ENCODE measurements at places on chromosomes 16 and 17. TPM values are rescaled to one million over a fixed set of nuclear protein-coding genes. Genes with fewer than 3 reads are reported as not detected.

DNA sequence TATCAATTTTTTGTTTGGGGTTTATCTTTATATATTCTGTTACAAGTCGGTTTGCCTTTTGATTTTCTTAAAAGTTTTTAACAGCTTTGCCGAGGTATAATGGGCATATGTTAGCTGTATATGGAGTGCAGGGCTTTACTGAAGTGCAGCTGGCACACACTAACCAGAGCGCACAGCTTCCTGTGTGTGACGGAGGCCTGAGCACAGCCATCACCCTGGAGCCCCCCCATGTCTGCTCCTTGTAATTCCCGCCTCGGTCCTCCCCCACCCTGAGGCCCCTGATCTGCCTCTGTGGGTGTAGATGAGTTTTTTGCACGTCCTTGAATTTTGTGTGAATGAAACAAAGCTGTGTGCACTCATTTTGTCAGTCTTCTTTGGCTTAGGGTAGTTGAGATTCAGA is 60.1 kb upstream of the ZNF750 start:
- no peak for DNase-seq
- peaks cover 25% of the 10 kb centered on the region for H3K36me3 ChIP-seq
- no peaks in the 10 kb centered on the region for H3K27me3 ChIP-seq
- no peak overlapping the region for H3K4me3 ChIP-seq

DNA sequence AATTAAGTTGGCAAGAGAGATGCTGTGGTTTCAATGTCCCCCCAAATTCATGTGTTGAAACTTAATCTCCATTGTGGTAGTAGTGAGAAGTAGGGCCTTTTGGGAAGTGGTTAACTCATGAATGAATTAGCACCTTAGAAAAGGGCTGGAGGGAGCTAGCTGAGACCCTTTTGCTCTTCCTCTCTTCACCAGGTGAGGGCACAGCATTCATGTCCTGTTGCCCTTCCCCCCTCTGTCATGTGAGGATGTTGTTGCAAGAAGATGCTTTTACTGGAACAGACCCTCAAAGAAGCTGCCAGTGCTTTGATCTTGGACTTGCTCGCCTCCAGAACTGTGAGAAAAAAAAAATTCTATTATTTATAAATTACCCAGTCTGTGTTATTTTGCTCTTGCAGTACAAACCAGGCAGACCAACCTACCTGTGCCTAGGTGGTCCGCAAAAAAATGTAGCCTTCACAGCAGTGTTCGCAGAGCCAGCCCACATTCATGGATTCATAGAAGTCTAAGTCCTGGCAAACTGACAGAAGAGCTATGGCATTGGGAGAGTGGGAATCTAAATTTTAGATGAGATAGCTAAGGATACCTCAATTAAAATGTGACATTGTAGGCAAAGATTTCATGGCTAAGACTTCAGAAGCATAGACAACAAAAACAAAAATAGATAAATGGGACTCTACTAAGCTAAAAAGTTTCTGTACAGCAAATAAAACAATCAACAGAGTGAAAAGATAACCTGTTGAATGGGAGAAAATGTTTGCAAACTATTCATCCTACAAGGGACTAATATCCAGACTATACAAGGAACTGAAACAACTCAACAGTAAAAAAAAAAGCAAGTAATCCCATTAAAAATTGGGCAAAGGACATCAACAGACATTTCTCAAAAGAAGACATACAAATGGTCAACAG is 32.0 kb upstream of the ABCA5 start:
- H3K27me3 ChIP-seq = peaks cover 7% of the 10 kb centered on the region
- no peaks in the 10 kb centered on the region for H3K36me3 ChIP-seq
- H3K4me3 ChIP-seq = no peak overlapping the region
- DNase-seq = peak; percentile 18

- no peaks in the 10 kb centered on the region for H3K36me3 ChIP-seq
- no peaks in the 10 kb centered on the region for H3K4me1 ChIP-seq
- H3K27me3 ChIP-seq = no peaks in the 10 kb centered on the region
- DNase-seq = no peak
- H3K27ac ChIP-seq = no peak overlapping the region
These were observed 27.0 kb downstream of the RSL1D1 start for GRCh38 chr16:11824362-11824761.

- peaks cover 3% of the 10 kb centered on the region for H3K4me1 ChIP-seq
- DNase-seq = no peak
- H3K27me3 ChIP-seq = peaks cover 14% of the 10 kb centered on the region
These were observed 30.2 kb upstream of the CPPED1 start for GRCh38 chr16:12833926-12834325.

DNA sequence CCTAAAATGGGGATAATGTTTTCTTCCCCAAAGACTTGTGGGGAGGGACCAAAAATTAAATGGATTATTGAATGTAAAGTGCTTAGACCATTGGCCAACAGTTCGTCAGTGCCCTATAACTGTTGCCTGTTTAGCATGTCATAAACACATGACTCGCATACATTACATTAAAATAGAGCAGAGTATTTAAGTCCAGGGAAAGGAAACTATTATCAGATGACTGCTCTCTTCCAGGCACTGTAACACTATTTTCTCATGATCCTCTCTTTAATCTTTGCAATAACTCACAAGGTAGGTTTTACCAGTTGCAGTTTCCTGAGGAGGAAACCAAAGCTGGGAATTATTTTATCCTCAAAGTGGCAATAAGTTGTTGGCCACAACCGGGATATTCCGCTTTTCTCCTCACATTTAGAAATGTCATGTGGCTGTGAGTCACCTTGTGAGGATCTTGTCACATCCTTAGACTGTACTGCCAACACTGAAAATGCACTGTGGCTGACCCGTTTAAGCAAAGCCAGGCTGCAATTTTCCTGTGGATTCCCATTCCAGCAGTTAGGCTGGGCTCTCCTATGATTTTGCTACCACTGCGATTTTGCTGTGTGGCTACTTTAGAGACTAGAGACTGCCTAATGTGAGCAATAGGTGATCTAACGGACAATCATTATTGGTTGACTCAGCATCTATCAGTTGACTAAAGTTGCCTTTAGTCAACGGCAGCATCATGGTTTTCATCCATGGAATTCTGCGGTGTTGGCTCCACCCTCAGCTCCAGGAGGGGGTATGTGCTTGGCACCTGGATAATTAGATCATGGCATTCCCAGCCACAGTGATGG is 58.3 kb upstream of the DHX40 start:
- no peaks in the 10 kb centered on the region for H3K36me3 ChIP-seq
- H3K27me3 ChIP-seq = peaks cover 3% of the 10 kb centered on the region
- H3K4me3 ChIP-seq = no peak overlapping the region
- H3K4me1 ChIP-seq = no peaks in the 10 kb centered on the region
- DNase-seq = no peak

GRCh38 chr17:48051706-48052486 is 3.7 kb downstream of the NFE2L1 start:
- no peaks in the 10 kb centered on the region for H3K27me3 ChIP-seq
- peak overlapping the region; percentile 22 for H3K4me3 ChIP-seq
- H3K36me3 ChIP-seq = peaks cover 61% of the 10 kb centered on the region
- DNase-seq = no peak
- peak overlapping the region; percentile 70 for H3K27ac ChIP-seq
- peaks cover 62% of the 10 kb centered on the region for H3K4me1 ChIP-seq

GRCh38 chr16:12095275-12096156 is 119.0 kb downstream of the SNX29 start:
- no peaks in the 10 kb centered on the region for H3K27me3 ChIP-seq
- no peaks in the 10 kb centered on the region for H3K36me3 ChIP-seq
- H3K27ac ChIP-seq = peak overlapping the region; percentile 28

GRCh38 chr16:87648236-87648635 is 45.9 kb downstream of the JPH3 start:
- no peaks in the 10 kb centered on the region for H3K27me3 ChIP-seq
- DNase-seq = no peak
- no peak overlapping the region for H3K4me3 ChIP-seq
- no peaks in the 10 kb centered on the region for H3K36me3 ChIP-seq
- H3K27ac ChIP-seq = no peak overlapping the region
- H3K4me1 ChIP-seq = no peaks in the 10 kb centered on the region

GRCh38 chr17:29322363-29322762 is 28.4 kb upstream of the NUFIP2 start:
- no peaks in the 10 kb centered on the region for H3K36me3 ChIP-seq
- no peaks in the 10 kb centered on the region for H3K27me3 ChIP-seq
- H3K4me3 ChIP-seq = no peak overlapping the region
- no peaks in the 10 kb centered on the region for H3K4me1 ChIP-seq

GRCh38 chr16:68790944-68791343 is 52.4 kb upstream of the TANGO6 start:
- H3K27ac ChIP-seq = no peak overlapping the region
- H3K4me3 ChIP-seq = no peak overlapping the region
- no peaks in the 10 kb centered on the region for H3K36me3 ChIP-seq
- no peaks in the 10 kb centered on the region for H3K4me1 ChIP-seq
- DNase-seq = no peak

ZNF688 gene
- total RNA-seq = 9.1 TPM

PLK1 gene
- total RNA-seq = 120 TPM

Measured in activated CD4-positive, alpha-beta T cell treated with anti-CD3 and anti-CD28 coated beads for 36 hours (primary cell).